ENCODE measurements at places on chromosomes 11 and 22.

- DNase-seq: no peak
Measured at GRCh38 chr11:117842131-117842941, 17.8 kb upstream of the FXYD2 start.

DNA sequence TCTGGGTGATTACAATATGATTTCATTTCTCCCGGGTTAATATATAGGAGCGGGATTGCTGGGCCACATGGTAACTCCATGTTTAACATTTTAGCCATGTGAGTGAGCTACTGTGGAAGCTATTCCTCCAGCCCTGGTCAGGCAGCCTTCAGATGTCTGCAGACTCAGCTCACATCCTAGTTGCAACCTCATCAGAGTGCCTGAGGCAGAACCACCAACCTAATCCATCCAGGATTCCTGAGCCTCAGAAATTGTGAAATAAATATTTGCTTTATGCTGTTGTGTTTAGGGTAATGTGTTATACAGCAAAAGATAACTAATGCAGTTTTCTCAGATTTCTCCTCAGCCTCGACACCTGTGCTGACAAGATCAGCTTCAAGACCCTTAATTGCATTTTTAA is 676.8 kb downstream of the OPCML start:
- no peak for DNase-seq

GRCh38 chr11:64553554-64554201 is 37.3 kb upstream of the SLC22A12 start:
- DNase-seq: peak; percentile 51

- DNase-seq: no peak
Measured at GRCh38 chr11:119774172-119774763, 45.3 kb upstream of the NECTIN1 start.

- no peak for DNase-seq
Measured at GRCh38 chr11:63501236-63501635, 4.6 kb upstream of the LGALS12 start.

DNA sequence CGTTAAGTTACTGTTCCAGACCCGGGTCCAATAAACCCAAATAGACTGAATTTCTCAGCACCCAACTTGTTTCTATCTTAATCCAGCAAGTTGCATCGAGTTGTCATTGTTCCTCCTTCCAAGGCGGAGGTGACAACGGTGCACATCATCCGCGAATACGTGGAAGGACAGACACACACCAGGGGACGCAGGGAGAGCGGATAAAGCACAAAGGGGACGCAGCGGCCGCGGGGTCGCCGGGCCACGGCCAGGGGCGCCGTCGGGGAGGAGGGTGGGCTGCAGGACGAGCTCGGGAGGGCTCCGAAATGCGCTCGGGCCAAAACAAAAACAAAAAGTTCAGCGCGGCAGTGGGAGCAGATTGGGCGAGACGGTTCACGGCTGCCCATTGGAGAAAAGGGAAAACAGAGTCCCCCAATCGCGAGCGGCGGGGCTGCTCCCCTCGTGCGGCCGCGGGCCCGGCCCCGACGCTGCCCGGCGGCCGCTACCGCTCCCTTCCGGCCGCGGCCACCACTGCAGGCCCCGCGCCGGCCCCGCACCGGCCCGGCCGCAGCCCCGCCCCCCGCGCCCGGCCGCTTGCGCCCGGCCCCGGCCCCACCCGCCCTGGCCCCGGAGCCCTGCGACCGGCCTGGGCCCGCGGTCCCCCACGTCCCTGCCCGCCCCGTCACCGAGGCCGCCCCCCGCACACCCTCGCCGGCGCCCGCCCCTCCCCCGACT is 518 bp downstream of the KMT5B start:
- peak; percentile 47 for DNase-seq

- DNase-seq: no peak
Measured at GRCh38 chr11:104783241-104783640, 115.0 kb downstream of the CASP12 start.

GRCh38 chr11:48013269-48013901 is 33.0 kb downstream of the PTPRJ start:
- no peak for DNase-seq

GRCh38 chr11:65997286-65997685 is 4.7 kb downstream of the EIF1AD start:
- DNase-seq: no peak

- no peak for DNase-seq
Measured at GRCh38 chr11:44623341-44623730, 57.9 kb downstream of the CD82 start.

GRCh38 chr22:40691532-40691931 is 12.2 kb downstream of the MCHR1 start:
- no peak for DNase-seq

- peak; percentile 88 for DNase-seq
Measured at GRCh38 chr11:119316016-119316728, 758 bp downstream of the MCAM start.

DNA sequence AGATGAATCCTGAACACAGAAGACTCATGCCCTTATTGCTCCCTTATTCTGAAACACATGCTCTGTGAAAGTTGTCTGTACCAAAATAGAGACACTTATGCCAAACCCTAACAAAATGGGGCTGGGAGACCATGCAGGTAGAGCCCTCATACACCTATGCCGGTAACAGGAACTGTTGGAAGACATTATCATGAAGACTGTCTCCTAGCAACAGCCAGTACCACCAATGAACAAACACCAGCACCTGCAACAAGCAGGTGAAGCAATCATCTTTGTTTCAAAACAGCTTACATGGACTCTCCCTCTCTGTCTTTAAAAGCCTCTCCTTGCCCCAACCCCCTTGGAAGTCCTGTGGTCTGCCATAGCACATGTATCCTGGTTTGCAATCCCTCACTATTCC is 17.2 kb downstream of the SLC5A4 start:
- peak; percentile 42 for DNase-seq
